Hippocampal formation (tissue), 2 donors: ENCODE measurements at places on chromosomes 5 and 9.

DNA sequence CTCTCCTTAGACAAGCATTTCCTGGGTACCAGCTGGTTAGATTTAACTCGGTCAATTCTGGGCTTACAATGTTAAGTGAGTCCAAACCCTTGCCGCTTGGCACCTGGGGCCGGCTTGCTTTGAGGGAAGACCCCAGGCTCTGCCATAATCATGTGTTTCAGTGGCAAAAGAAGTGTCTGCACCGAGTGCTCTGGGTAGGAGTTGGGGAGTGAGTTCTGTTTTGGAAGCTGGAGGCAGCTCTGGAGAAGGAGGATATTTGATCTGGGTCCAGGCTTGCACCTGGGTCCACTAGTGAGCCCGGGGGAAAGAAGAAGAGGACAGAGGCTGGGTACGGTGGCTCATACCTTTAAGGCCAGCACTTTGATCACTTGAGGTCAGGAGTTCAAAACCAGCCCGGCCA, 8.4 kb upstream of the OLFM1 start:
- no peak for DNase-seq

DNA sequence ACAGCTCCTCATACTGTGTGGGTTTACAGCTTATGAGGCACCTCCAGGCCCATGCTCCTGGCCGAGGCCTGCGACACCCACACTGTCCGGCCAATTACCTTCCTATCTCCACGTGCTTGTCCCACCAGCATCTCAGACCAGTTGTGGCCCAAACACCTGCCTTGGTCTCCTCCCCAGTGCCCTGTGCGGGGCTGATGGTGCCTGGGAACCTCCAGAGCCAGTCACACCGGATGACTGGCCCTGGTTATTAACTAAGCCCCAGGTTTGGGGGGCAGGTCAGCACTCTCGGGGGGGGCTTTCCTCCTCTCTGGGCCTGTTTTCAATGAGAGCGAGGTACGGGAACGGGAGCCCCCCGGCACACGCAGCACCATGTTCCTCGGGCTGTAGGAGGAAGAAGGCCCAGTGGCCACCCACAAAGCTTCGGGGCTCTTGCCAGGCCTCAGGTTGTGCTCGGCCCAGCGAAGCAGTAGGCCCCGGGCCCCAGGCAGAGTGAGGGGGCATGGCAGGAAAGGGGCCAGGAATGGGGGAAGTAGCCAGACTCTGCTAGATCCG, 76.0 kb upstream of the PHYKPL start:
- DNase-seq: no peak

DNA sequence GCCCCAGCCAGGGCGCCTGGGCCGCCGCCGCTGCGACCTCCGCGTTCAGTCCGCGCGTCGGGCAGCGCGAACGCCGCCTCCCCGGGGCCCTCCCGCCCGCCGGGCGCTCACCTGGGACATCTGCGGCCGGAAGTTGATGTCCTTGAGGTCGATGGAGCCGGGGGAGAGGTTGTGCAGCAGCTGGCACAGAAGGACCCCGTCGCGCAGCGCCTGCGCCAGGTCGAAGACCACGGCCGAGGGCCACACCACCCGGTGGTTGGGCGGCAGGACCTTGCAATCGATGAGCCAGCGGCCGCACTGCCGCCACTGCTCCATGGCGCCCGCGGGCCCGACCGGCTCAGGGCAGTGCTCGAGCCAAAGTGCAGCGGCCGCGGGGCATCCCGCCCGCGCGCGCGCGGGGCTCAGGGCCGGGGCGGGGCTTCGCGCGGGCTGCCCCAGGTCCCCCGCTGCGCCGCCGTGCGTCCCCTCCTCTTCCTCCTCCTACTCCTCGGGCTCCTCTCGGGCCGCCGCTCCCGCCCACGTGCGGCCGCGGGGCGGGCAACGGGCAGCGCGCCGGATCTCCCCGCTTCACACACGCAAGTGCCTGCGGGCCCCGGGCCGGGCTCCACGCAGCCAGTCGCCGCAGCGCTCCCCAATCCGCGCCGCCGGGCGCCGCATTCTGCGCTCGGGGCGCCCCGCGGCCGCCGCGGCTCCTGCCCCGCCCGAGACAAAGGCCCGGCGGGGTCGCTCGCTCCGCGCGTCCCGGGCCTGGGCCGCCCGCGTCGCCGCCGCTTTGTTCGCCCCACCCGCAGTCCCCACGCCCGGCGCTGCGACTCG, at the start of gene VAV2:
TSS of gene VAV2 (minus strand) at position 361 of the 816 bp plus-strand sequence. CDS start at position 315, 46 bp downstream.
- no peak for DNase-seq

DNA sequence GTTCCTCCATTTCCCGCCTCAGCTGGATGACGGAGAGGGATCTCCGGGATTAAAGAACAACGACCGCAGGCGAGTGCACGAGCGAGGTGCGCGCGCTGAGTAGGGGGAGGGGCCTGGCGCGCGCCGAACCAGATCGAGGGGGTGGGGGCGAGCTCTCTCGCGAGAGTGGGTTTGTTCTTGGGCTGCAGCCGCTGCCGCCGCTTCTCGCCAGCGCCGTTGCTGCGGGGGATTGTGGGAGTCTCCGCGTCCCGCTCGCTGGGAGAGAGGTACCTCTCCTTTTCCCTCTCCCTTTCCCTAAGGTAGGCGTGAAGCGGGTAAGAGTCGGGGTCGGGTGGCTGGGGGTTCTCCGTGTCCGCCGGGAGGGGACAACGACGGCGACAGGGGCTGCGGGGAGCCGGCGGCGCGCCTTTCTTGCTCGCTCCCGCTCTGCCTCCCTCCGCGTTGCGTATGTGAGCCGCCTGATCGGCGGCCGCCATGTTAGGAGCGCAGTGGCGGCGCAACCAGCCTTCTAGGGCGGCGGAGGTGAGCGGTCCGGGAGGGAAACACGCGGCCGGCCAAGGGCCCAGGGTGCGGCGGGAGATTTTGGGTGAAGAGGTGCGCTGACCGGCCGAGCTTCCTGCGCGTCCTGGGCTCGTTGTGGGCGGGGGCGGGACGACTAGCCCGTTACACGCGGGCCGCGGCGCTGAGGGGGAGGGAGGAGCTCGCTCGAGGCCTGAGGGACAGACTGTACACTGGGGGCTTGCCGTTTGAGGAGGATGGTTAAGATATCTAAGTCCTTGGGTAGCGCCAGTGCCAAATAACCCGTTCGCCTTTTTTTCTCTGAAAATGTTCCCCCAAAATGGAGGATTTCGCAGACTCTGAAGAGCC, at the start of gene MATR3:
TSS of gene MATR3 (plus strand) at position 234 of the 867 bp plus-strand sequence. CDS start 13,676 bp downstream, outside the sequence.
- DNase-seq: peak; percentile 93

- DNase-seq: no peak
Observed at GRCh38 chr9:19470981-19471650, 62.3 kb downstream of the ACER2 start.

GRCh38 chr5:41794471-41794870, 75.8 kb downstream of the OXCT1 start:
- DNase-seq: no peak

- no peak for DNase-seq
Observed at GRCh38 chr9:2639786-2640185, 18.2 kb downstream of the VLDLR start.

- no peak for DNase-seq
Observed at GRCh38 chr9:8186560-8186959, 387.0 kb upstream of the DMAC1 start.

GRCh38 chr5:132753135-132753987, 6.1 kb downstream of the CCNI2 start:
- DNase-seq: peak; percentile 75

GRCh38 chr9:134503301-134504105, 138.1 kb upstream of the COL5A1 start:
- no peak for DNase-seq

DNA sequence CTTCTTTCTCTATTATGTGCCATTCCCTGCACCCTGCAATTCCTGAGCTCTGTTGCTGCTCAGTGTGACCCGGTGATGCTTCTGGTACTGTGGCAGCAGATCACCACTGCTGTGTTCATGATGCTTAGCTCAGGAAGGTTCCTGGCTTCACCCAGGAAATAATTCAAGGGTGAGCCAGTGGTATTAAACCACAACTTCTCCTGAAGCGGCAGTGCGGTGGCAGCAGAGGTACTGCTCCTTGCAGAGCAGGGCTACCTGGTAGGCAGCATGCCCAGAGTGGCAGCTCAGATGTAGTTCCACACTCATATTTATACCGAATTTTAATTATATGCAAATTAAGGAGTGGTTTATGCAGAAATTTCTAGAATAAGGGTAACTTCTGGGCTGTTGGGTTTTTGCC, 213.8 kb upstream of the ZNF608 start:
- no peak for DNase-seq

DNA sequence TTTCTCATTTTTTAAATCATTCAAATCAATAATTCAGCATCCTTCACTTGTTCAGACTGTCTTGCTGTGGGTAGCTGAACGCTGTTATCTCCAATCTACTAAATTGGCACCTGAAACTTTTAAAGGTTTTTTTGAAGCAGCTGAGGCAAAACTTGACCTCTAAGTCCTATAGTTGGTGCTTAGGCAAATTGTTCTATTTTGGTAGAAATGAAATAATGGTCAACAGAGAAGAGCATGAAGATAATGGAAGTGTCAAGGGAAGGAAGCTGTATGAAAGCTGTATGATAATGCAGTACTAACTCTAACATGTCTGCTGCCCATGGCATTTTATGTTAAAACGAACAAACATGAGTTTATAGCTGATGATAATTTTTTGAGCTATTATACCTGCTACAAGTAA, 138.0 kb downstream of the GDNF start:
- no peak for DNase-seq

DNA sequence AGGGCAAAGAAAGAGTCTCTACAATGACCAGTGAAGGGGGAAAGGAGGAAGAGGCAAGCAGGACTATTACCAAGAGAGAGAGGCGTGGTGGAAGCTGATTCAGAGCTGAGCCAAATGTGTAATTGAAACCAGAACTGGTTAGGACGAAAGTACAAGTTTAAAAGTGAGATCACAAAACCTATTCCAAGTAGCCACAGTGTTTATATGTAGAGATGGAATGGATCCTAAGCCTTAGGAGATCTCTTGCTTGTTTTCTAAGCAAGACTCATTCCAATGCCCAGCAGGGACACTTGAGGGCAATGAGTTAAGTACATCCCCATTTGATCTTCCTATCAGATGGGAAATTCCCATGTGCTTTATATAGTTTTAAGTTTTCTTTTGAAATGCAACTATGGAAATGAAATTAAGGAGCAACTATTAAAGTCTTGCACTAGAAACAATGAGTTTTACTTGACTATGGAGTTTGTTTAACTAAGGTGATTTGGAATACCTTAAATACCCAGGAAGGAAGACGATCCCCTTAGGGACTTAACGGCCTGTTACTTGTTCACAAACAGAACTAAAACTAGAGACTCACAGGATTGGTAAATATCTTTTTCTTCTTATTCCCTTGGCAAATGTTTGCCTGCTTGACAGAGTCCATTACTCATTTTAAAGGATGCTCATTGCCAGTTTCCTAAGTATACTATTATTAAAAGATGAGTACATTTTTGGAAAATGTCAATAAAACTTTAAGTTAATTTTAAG, 51.1 kb upstream of the SNX2 start:
- no peak for DNase-seq

GRCh38 chr5:132684491-132684890, 10.7 kb downstream of the IL4 start:
- no peak for DNase-seq

GRCh38 chr5:172133359-172134029, 54.5 kb downstream of the STK10 start:
- no peak for DNase-seq

DNA sequence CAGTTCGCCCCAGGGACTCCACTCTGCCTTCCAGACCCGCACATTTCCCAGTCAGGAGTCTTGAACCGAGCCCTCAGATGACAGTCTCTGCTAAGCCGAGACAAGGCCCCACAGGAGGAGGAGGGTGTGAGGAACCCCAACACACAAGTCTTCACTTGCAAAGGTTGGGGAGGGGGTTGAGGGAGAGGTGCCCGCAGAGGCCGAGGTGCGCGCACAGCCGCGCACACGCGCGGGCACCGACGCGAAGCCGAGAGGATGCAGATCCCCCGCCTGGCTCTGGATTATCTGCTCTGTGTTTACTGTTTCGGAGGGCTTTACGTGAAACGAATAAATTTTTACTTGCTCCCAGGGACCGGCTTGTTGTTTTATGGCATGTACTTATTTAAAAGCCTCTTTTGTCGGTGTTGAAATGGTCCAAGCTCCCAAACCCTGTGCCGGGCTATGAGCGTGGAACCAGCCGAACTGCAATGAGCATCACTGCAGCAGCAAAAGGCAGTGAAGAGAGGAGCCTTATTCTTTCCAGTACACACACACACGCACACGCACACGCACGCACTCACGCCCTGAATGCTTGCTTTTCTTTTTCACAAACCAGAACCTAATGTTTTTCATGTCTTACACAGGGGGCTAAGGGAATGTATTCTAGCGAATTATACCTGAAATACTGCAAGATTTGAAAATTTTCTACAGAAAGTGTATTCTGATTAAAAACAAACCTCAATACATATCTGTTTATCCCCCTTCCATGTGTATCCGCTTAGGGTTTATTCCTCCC, 297.7 kb downstream of the PARP8 start:
- DNase-seq: peak; percentile 14

GRCh38 chr9:86734771-86735170, 212.5 kb downstream of the GAS1 start:
- DNase-seq: no peak

DNA sequence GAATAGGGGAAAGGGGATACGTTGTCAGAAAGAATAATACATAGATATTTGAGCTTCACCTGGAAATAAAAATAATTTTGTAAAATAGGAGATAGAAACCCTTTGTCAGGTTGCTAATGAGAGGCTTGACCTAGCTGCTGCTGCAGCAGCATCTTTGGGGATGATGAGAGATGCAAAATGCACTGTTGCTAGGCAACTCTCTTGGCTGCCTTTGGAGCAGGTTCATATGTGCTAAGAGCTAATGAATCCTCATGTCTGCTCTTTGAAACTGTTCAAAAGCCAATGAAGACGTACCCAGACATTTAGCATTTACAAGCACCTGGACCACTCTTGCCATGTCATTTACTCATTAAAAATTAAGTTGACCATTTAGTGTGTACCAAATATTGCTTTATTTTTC, 121.7 kb downstream of the FOCAD start:
- peak; percentile 29 for DNase-seq

DNA sequence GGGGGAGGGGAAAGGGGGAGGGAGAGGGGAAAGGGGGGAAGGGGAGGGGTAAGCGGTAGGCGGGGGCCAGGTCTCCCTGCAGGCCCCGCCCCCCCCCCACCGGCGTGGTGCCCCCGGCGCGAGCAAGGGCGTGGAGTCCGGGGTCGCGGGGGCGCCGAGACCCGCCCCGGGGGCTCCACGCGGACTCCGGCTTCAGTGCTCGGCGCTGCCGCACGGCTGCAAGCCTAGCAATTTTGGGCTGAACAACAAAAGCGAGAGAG, 10.8 kb downstream of the C9orf50 start:
- no peak for DNase-seq

- DNase-seq: no peak
Observed at GRCh38 chr5:112367400-112367799, 51.7 kb downstream of the EPB41L4A start.

DNA sequence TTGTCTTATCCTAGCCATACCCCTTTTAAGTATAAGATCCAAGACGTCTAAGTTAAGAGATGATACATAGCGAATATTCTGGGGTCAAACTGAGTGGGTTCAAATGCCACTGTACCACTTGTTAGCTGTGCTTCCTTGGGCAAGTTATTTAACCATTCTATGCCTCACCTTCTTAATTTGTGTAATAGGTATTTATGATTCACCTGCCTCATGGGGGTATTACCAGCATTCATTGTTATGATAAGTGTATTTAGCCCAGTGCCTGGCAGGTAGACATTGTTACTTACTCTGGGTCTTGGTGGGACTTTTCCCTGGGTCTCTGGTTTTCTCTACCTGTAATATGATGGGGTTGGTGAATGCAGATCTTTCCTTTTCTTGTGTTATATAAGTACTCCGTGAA, 3.8 kb downstream of the LARP1 start:
- no peak for DNase-seq

- no peak for DNase-seq
Observed at GRCh38 chr5:143888912-143889311, 77.0 kb downstream of the HMHB1 start.

GRCh38 chr9:118652912-118653311, 716.3 kb downstream of the BRINP1 start:
- no peak for DNase-seq
